ENCODE measurements at places on chromosomes 1 and 21. TPM values are rescaled to one million over a fixed set of nuclear protein-coding genes. Genes with fewer than 3 reads are reported as not detected.

The LYSMD1 gene
- total RNA-seq: 14.6 TPM

The PROX1 gene
- total RNA-seq: 5.4 TPM

The TFF1 gene
- not detected for total RNA-seq

The OLIG2 gene
- not detected for total RNA-seq
